ENCODE measurements at places on chromosomes 3 and 15.

GRCh38 chr3:43207628-43208085 lies 78.7 kb upstream of the SNRK start:
- DNase-seq = no peak

GRCh38 chr3:53579636-53580035 lies 85.2 kb downstream of the CACNA1D start:
- no peak for DNase-seq

GRCh38 chr3:78791753-78792152 lies 976.0 kb downstream of the ROBO1 start:
- peak; percentile 56 for DNase-seq

GRCh38 chr3:181901626-181902025 lies 189.9 kb downstream of the SOX2 start:
- no peak for DNase-seq

- DNase-seq = no peak
Observed at GRCh38 chr3:190436331-190436730, 13.4 kb downstream of the TMEM207 start.

GRCh38 chr3:170777564-170777926 lies 92.5 kb downstream of the RPL22L1 start:
- DNase-seq = no peak

DNA sequence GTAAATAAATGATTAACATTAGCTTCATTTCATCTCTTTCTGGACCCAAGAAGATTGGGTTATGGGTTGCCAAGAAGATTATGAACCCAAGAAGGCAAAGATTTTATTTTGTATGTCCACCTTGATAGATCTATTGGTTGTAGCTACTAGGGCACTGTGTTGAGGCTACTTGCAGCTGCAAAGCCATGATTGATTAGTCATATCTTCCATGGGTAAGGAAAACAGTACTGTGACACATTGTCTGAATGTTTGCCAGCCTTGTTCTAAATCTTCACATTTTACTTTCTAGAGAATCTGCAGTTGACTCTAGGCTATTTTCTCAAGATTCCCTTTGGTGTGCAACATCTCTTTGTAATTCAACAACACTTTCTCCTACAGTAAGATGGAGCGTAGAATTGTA lies 229.2 kb upstream of the KCNH8 start:
- no peak for DNase-seq

DNA sequence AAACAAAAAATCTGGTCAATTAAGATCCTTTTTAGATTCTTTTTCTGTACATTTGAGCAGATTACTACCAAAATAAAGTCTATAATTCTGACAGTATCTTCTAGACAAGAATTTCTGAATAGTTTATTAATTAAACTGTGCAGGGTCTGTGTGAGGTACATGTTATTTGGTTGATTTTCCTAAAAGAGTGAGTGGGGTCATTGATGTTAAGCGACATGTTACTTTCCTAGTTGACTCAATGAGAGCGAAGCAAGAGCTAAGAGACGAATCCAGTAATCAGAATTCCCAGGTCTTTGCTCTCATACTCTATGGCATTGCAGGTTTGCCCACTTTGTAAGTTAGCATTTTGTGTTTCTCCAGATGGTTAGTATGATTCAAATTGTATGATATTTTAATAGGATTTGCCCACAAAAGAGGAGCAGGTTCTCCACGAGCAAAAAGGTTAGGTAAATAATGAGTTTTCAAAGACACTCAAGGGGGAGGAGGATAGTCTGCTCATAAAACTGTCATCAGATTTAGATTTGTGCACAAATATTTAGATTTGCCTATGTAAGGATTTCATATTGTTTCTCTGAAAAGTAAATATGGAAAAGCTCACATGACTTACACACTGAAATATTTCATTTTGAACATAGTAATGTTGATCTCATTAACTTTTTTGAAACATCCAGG lies 217.2 kb upstream of the CGNL1 start:
- DNase-seq = peak; percentile 45

DNA sequence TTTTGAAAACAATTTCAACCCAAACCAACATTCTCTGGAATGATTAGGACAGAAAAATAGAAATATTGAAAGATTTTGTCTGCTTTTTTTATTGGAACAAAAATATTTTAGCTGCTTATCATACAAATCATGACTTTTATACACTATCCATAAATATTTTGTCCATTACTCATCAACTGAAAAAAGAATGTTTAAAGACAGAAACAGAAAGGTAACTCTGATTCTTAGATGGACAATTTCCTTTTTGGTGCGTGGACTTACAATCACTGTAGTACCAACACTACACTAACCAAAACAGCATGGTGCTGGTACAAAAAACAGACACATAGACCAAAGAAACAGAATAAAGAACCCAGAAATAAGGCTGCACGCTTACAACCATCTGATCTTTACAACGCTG lies 582.8 kb upstream of the CCDC54 start:
- DNase-seq = no peak

- DNase-seq = no peak
Observed at GRCh38 chr3:38131621-38132369, 5.1 kb downstream of the ACAA1 start.

- DNase-seq = no peak
Observed at GRCh38 chr15:67114846-67115585, 49.6 kb downstream of the SMAD3 start.

DNA sequence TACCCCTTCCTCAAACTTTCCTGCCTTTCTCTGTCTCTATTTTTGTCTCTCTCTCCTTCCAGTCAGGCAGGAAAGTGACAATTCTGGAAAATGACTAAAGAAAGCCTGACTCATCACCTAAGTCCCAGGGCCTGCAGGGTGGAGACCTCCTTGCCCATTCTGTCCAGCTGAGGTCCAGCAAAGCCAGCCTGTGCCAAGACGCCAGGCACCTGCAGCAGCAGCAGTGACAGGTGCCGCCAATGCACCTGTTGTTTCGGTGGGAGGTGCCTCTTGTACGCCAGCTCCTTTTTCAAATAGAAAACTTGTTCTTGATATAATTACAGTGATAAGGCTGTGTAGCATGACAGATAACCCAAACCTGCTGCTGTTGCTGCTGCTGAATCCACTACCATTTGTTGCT lies 501.3 kb downstream of the NTRK3 start:
- peak; percentile 13 for DNase-seq

- no peak for DNase-seq
Observed at GRCh38 chr3:45098310-45098709, 47.9 kb downstream of the CDCP1 start.

DNA sequence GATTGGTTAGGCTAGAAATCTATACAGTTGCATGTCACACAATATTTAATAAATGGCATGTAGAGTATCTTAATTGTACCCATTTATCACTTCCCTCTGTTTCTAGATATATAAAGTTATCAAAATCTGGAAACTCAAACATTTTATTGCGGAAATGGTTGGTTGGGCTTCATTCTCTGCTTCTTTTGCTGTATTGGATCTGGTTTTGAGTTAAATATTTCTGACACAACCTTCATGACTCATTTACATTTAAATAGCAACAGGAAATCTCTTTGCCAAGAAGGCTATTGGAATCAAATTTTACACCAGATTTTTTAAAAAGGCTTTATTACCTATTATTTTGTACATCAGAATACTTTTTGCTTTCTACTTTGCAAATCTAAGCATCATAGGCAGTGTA lies 153.8 kb downstream of the EBLN2 start:
- DNase-seq = no peak

DNA sequence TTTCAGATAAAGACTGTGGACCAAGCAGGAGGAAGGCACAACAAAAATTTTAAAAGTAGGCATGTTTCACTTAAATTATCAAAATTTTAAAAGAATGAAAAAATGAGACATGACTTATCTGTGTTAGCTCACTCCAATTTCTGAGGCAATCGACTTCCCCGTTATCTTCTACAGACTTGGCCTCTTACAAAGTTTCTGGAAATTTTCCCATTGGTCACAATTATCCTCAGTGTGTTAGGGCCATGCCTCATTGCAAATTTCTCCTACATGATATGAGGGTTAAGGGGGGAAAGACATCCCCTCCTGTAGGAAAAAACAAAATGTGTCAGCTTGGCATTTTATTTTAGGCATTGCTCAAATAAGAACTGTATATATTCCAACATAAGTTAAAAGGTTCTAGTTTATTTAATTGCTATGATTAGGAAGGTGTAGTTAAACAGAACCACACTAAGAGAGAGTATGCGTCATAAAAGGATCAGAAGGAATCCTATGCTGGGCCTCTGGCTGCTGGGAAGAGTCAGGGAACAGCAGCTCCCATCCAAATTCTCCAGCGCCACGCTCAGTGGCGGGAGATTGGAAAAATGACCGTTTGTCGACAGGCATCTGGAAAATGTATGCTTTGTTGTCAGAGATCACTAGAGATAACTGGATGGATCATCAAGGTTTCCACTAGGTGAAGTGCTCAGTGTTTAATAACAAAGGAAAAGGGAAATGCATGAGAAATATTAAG lies 463.6 kb upstream of the NR2F2 start:
- DNase-seq = no peak

GRCh38 chr15:92906563-92907081 lies 6.5 kb downstream of the CHD2 start:
- DNase-seq = no peak

DNA sequence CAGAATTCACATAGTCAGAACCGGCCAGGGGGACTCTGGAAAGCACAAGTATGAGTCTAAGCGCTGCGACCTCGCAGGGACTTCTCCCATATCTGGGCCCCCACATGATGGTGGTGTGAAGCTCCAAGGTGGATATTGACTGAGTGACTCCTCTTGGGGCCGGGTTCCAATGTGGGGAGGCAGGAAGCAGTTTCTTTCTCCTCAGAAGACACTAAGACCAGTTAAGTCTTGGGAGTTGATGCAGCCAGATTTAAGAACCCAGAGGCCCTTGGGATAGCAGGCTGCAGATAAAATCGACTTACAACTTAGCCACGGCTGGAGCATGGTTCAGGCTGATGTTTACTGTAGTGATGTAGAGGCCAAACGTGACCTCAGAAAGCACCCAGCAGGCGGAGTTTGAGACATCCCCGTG lies 55.4 kb upstream of the KLF13 start:
- DNase-seq = no peak

DNA sequence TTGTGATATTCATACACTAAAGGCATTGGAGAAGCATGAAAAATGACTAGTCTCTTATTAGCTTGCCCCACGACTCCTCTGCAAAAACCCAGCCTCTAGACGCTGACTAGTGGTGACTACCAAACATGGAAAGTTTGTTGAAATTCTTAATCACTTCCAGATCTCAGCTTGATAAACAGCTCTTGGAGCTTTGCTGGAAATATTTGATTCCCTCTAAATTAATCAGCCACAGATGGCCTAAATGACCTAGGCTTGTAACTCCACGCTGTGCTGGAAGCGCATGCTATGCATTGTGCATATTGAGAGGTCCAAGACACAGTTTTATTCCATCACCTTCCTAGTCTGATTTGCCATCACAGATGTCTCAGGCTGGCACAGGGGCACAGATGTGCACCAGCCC lies 244.7 kb upstream of the ST8SIA2 start:
- no peak for DNase-seq

DNA sequence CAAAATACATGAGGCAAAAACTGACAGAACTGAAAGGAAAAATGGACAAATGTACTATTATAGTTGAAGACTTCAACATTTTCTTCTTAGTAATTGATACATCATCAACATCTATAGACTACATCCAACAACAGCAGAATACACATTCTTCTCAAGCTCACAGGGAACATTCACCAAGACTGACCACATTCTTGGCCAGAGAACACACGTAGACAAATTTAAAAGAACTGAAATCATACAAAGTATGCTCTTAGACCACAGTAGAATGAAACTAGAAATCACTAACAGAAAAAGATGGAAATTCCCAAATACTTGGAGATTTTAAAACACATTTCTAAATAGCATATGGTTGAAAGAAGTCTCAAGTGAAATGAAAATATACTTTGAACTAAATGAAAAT lies 55.1 kb upstream of the NSMCE3 start:
- no peak for DNase-seq

DNA sequence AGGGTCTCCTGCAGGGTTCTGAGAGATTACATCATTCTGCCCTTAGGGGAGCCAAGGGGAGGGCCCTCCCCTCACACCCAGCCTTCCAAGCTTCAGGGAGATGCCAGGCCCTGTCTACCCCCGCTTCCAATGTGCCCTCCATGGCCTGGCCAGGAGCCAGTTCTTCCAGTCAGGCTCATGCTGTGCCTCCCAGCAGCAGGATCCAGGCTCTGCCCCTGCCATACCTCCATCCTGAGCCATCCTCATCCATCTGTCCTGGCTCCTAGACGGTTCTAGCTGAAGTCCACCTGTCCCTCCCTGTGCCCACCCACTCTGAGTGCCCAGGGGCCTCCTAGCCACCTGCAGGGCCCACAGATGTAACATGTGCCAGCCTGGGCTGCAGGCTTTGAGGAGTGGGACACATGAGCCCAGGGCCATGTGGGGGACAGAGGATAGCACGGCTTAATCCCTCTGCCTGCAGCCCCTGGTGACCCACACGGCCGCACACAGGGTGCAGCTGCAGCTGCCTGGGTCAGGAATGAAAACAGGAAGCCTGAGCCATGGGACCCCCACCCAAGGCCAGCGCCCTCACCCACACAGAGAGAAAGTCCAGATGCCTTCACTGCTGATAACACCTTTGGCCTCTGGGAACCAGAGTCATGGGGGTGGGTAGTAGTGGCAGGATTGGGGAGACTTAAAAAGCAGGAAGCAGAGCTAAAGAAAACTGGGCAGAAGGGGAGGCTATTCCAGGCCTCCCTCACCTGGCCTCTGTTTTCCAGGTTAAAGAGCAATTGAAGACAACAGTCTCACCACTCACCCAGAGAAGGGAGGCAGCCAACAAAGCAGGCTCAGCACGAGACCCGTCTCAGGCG lies 11.8 kb downstream of the PLCD1 start:
- no peak for DNase-seq

DNA sequence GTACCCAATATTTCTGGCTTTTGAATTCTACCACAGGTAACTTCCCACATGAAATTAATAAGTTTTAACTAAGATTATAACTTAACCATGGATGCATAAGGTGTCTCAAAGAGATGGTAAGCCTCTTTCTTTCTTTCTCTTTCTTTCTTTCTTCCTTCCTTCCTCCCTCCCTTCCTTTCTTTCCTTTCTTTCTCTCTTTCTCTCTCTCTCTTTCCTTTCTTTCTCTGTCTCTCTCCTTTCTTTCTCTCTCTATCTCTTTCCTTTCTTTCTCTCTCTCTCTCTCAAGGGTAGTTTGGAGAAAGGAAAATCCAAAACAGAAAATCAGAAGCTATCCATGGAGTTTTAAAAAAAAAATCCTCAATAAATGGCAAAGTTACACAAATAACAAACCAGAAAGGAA lies 10.4 kb upstream of the MTMR14 start:
- DNase-seq = no peak

Data from NCI-H1092 treated with DMSO at 0.1 percent for 48 hours (cell line).